ENCODE measurements at places on chromosomes 3 and 15.

GRCh38 chr3:62319570-62320243 is 53.6 kb downstream of the FEZF2 start:
- DNase-seq: no peak

GRCh38 chr3:58528629-58529028 is 8.4 kb downstream of the ACOX2 start:
- DNase-seq: peak; percentile 53

- no peak for DNase-seq
Measured at GRCh38 chr3:139848660-139849059, 86.3 kb upstream of the CLSTN2 start.

- peak; percentile 34 for DNase-seq
Measured at GRCh38 chr3:122754929-122755328, 38.7 kb downstream of the HSPBAP1 start.

DNA sequence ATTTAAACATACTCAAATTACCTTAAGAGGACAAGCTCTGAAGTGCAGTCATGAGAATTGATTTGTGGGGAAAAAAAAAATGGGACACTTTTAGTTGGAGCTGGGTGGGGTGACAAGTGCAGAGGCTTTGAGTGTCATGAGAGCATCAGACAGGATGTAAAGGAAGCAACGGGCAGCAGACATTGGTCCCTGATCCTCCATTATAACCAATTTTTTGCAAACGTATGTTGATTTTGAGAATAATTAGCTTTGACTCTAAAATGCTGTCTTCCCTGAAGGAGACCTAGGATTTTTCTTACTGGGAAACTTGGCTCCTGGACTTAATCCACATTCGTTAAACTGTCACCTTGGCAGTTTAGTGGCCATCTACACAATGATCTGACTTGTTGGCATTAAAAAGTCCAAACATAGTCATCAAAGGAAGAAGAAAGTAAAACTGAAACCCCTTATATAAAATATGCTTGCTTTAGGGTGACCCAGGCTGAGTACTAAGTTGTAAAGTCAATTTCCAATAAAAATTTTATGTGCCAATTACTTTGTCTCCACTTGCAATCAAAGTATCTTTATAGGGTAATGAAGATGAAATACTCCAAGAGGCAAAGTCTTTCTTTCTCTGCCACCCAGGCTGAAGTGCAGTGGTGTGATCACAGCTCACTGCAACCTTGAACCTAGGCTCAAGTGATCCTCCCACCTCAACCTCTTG is 45.6 kb downstream of the BCL2L10 start:
- no peak for DNase-seq
